ENCODE measurements at places on chromosomes 13 and 19.
A peak's percentile ranks its signal among the peaks of the same experiment; 100 is the strongest.

DNA sequence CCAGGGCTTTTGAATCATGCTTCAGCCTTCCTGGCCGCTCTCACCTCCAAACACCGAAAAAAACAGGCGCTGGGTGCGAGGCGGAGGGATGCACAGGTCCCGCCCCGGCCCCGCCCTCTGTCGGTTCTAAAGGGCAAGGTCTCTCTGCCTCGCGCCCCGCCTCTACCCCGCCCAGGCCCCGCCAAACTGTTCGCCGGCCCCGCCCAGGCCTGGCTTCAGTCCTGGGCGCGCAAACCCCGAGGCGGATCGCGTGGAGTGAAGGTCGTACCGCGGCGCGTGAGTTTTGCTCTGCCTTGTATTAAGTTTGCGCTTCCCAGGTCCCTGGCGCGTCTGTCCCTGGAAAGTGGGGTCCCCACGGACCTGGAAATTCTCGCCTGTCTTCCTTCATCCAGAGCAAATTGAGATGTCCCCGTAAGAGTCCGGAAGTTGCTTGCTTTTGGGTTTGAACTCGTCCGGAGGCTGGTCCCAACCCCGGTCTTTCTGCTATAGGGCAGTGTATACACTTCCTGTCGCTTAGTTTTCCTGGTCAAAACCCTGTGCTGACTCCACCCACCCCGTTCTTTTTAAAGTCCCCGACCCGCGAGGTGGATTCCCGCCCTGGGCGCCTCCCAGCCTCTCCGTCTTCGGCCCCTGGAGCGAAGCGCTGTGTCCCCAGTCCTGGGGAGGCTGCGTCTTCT lies 8.4 kb downstream of the ZNF808 start:
- peak; percentile 95 for DNase-seq

GRCh38 chr19:18429717-18430416 lies 8.1 kb downstream of the ISYNA1 start:
- DNase-seq, result no peak

DNA sequence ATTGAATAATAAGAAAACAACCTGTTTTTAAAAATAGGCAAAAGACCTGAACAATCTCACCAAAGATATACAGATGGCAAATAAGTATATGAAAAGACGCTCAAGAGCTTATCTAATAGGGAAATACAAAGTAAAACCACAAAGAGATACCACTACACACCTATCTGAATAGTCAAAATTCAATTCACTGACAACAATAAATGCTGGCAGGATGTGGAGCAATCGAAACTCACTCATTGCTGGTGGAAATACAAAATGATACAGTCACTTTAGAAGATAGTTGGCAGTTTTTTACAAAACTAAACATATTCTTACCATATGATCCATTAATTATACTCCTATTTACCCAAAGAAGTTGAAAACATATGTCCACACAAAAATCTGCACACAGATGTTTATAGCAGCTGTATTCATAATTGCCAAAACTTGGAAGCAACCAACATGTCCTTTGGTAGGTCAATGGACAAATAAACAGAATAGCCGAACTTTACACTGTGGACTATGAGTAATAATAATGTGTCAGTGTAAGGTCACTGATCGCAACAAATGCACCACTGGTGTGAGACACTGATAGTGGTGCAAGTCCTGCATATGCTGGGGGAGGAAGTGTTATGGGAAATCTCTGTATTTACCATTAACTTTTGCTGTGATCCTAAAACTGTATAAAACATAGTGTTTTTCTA lies 20.8 kb downstream of the ZC3H13 start:
- no peak for DNase-seq

DNA sequence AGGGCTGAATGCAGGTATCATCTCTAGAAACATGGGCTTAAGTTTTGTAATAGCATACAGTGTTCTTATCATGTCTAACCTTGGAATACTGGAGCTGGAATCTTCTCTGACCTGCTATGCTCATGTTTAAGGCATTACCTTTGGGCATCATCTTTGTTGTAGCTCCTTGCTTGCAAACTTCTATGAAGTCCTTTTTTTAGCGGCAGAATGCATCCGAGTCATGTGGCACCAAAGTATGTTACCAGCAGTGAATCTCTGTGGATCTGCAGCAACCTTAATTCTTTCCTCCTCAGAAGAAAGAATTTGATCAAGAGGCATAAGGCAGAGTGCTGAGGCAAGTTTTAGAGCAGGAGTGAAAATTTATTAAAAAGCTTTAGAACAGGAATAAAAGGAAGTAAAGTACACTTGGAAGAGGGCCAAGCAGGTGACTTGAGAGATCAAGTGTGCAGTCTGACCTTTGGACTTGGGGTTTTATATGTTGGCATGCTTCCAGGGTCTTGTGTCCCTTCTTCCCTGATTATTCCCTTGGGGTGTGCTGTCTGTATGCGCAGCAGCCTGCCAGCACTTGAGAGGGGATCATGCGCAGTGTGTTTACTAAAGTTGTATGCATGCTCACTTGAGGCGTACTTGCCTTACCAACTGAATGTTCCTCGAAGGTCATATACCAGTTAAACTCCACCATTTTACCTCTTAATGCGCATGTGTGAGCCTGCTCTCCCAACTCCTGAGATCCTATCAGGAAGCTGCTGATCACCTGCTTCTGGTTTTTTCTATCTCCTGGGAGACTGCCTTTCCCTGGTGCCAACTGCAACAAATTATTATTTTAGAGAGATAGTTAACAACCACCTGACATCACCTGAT lies 115.5 kb downstream of the LACC1 start:
- no peak for DNase-seq

GRCh38 chr19:39351537-39352064 lies 9.4 kb downstream of the SAMD4B start:
- no peak for DNase-seq

- DNase-seq, result no peak
Measured at GRCh38 chr13:111281751-111282311, 38.6 kb upstream of the TEX29 start.

Data from naive thymus-derived CD8-positive, alpha-beta T cell (primary cell).